DMS79 treated with DMSO at 0.1 percent for 48 hours (cell line): ENCODE measurements at places on chromosomes 2 and 18.

DNA sequence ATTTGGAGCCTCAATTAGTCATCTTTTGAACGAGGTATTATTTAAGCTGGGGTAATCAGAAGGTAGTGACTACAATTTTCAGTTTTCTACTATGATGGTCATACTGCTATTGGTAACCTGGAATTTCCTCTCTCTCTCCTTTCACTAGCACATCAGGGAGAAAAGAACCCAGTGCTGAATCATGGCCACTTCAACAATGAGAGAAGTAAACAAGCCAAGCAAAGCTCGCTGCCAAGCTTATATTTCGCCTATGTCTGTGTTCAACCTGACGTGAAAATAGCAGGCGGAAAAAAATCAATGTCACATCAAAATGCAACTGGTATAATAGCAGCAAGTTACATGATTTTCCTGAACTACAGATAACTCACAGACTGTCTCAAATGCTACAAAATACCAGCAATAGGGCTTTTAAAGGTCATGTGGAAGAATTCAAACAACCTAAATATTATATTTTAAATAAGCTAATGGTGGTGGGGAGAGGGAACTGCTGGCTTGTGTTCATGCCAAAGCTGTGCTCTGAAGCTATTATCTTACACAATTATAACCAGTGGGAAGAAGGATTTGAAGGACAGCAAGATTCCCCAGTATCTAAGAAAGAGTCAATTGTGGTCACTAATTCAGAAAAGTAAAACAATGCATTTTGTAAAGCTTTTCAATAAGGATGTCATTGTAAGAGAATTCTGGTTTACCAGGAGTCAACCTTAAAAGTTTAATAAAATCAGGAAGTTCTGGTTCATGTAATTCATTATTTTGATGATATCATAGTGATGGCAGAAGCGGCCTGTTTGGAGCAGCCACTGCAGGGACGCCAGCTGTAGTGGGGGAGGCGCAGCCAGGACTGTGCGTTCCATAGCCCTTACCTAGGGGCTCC is 38.0 kb downstream of the RNF152 start:
- DNase-seq, result peak; percentile 8

- DNase-seq, result no peak
Observed at GRCh38 chr2:222309361-222309760, 10.6 kb upstream of the PAX3 start.

GRCh38 chr2:203492965-203493364 is 42.1 kb downstream of the RAPH1 start:
- no peak for DNase-seq

- DNase-seq, result no peak
Observed at GRCh38 chr2:1432726-1433125, 19.5 kb downstream of the TPO start.

DNA sequence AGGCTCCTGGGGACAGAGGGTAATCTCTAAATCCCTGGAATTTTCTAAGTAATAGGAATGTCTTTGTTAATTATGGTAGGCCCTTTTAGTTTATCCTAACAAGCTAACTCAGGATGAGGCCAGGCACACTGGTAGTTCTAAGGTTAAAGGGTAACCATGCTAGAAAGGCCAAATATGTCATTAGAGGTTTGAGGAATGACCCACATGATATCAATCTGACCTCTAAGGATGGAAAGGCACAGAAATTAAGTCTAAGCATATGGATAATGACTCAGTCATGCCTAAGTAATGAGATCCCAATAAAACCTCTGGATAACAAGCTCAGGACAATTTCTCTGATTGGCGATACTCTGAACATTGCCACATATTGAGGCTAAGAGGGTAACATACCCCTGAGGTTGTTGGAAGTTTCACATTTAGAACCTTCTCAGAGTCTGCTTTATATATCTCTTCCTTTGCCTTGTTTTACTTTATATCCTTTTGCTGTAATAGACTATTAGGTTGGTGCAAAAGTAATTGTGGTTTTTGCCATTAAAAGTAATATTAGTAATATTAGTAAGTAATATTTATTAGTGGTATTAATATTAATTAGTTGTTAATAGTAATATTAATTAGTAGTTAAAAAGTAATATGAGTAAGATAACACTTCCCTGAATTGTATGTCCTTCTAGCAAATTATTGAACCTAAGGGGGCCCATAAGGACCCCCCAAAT is 806.3 kb upstream of the GCFC2 start:
- no peak for DNase-seq

GRCh38 chr2:163834221-163834620 is 98.4 kb upstream of the FIGN start:
- no peak for DNase-seq

GRCh38 chr2:45612731-45613130 is 1.7 kb upstream of the SRBD1 start:
- no peak for DNase-seq

GRCh38 chr2:16609786-16610185 is 55.8 kb downstream of the CYRIA start:
- DNase-seq, result no peak

DNA sequence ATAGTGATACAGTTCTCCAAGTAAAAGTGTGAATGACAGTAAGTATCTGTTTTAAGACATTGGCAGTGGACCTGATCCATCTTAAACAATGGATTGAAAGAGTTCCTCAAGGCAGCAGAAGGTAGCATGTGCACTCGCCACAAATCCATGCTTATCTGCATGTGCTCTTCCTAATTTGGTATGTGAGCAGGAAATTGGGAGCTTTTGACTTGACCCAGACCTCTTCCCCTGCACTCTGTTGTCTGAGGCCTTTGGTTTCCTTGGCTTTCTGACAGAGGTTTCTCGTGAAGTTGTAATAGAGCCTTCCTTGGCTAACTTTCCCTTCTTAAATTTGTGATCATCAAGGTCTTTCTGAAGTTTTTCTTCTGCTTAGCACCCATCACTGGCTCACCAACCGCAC is 114.1 kb downstream of the WDSUB1 start:
- DNase-seq, result no peak

DNA sequence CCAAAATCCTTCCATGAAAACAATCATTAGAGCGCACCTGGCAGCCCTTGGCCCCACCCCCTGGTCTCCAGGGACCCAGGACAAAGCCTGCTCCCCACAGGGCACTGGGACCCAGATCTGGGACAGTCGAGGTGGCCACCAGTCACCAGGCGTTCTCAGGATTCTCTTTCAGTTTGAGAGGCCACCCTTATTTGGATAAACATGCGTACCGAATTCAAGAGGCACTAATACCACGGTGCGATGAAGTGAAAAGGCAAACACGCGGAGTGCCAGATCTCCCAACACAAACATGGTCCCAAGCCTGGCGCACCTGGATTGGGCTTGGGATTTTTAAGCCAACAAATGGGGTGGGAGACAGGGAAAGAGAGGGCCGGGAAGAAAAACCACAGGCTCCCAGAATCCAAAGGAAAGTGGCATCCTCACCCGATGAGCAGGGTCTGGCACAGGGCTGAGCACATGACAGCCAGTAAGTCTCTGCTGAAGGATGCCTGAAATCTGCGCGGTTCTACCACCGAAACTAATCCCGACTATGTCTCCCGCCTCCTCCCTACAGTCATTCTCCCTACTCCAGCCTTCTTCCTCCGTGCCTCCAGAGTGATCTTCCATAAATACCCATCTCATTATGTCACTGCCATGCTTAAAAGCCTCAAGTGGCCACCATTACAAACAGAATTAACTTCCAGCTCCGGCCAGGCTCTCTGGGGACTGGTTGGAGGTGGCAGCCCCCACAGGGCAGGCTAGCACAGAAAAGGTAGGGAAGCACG is 60.9 kb upstream of the KLHL29 start:
- peak; percentile 21 for DNase-seq

DNA sequence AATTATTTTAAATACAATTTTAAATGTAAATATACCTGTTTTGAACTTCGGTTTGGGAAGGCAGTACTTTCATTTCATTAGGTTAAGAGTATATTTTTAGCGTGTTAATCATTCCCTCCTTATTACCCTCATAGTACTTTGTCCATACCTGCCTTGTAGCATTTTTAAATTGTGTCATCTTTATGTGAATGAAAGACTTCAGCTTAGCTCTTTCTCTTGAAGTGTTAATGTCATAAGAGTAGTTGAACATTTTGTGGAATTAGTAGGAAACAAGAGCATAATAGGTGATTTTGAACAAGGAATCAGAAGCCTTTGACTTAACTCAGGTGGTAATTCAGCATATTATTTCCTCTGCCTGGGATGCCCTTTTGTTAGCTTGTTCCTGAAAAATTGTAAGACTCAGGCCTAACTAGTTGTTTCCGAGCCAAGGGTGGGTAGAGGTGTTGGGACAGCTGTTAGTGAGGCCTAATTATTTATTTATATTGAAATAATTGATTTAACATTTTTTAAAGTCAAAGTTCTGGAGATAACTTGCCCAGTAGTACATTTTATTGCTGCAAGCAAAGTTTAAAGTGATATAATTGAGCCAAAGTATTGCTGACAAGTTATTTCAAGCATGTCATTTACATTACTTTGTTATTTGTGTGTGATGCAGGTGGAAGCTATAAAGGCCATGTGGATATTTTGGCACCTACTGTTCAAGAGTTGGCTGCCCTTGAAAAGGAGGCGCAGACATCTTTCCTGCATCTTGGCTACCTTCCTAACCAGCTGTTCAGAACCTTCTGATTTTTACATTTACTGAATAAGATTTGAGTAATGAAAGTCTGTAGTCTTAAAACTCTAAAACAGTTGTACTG is 38.7 kb downstream of the DDX1 start:
- DNase-seq, result no peak

GRCh38 chr2:177284531-177284930 is 20.0 kb upstream of the NFE2L2 start:
- DNase-seq, result no peak

DNA sequence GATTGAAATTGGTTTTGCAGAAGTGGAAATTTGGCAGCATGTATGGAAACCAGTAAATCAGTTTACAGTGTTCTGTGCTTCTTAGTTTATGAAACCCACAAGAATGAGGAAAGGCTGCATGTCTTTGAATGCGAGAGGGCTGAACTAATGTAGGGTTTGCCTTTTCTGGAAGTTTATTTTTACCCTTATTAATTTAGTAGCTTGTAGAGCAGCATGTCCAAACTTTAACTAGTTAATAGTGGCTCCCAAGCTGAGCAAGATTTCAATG is 50.4 kb downstream of the LDLRAD4 start:
- DNase-seq, result no peak

- DNase-seq, result no peak
Observed at GRCh38 chr2:11391942-11392266, 47.5 kb upstream of the ROCK2 start.

GRCh38 chr2:86393521-86394491 is 47.4 kb upstream of the KDM3A start:
- DNase-seq, result peak; percentile 51

- no peak for DNase-seq
Observed at GRCh38 chr2:235227590-235227989, 266.3 kb upstream of the AGAP1 start.

DNA sequence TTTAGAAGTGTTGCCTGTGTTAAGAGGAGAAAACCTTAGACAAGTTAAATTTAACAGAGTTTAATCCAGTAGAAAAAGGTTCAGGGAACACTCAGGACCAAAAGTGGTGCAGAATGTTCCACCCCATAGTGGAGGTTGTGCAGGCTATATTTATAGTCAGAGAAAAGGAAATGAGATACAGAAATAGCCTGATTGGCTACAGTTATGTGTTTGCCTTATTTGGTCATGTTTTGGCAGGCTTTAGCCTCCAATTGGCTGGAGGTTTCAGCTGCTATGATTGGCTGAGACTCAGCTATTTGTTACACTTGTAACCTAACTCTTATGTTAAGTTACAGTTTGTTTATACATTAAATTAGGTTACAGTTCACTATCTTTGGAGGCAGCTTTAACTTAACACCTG is 4.2 kb downstream of the STAMBP start:
- DNase-seq, result no peak

GRCh38 chr2:98036349-98037000 is 40.7 kb upstream of the TMEM131 start:
- DNase-seq, result peak; percentile 35

GRCh38 chr2:163175294-163175693 is 336.7 kb upstream of the KCNH7 start:
- DNase-seq, result no peak

DNA sequence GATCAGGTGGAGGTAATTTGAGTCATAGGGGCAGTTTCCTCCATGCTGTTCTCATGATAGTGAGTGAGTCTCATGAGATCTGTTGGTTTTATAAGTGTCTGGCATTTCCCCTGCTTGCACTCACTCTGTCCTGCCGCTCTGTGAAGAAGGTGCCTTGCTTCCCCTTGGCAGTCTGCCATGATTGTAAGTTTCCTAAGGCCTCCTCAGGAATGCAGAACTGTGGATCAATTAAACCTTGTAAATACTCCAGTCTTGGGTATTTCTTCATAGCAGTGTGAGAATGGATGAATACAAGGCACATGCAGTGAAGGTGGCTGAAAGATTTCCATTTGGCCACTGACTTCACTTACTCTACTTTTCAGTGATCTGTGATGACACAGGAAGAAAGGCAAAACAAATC is 133.7 kb downstream of the SH3BP4 start:
- DNase-seq, result no peak

- DNase-seq, result no peak
Observed at GRCh38 chr2:69466728-69467127, 29.5 kb upstream of the NFU1 start.
